ENCODE measurements at places on chromosomes 4 and X.

DNA sequence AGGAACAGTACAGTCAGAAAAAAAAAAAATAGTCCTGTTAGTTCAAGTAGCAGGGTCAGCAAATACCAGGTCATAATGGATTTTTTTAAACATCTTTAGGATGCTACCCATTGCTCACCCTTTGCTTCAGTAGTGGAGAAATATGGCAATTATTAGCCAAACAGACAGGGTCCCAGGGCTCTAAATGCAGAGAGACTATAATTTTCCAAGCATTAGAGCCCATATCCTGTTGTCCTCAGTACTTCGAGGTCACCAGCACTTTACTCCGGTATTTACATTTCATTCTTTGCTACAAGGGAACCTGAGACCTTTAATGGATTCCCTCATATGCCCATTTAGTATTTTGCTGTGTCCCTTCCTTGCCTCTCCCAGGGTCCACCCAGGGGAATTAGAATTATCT lies 1562.9 kb upstream of the TENM3 start:
- no peak for DNase-seq

DNA sequence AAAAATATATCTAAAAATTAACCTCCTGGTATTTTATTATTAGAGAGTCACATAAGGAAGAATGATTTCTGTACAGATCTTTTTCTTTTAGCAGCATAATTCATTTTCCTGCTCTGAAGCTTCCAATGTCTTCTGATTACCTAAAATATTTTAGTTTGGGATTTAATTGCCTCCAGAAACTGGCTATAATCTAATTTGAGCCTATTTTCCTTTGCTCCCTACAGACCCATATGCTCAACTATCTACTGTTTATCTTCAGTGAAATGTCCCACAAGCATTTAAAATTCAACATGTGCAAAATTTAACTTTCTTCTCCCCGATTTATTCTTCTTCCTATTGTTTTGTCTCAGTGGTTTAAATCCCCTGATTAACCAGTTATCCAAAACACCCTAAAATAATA lies 29.1 kb downstream of the NPY2R start:
- no peak for DNase-seq

GRCh38 chrX:28010875-28011274 lies 29.6 kb upstream of the DCAF8L1 start:
- DNase-seq = no peak

GRCh38 chr4:173293663-173294062 lies 40.5 kb downstream of the HMGB2 start:
- DNase-seq = no peak

- no peak for DNase-seq
Observed at GRCh38 chrX:13495232-13495631, 74.2 kb upstream of the EGFL6 start.

DNA sequence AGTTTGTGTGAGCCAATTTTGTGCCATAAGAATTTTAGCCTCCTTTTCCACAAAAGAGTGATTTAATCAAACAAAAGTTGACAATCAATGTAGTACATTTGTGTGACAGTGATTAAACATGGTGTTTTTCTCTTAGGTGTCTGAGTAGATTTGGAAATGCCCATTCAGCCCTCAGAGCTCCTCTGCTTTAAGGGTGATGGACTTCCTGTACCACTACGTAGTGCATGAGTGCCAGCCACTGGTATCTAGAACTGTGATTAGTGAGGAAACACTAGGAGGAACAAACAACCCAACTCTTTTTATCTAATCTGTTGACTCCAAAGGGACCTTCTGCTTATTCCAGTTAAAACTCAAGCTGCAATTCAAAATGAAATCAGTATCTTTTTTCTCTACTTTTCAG lies 151.7 kb downstream of the SNCA start:
- no peak for DNase-seq

DNA sequence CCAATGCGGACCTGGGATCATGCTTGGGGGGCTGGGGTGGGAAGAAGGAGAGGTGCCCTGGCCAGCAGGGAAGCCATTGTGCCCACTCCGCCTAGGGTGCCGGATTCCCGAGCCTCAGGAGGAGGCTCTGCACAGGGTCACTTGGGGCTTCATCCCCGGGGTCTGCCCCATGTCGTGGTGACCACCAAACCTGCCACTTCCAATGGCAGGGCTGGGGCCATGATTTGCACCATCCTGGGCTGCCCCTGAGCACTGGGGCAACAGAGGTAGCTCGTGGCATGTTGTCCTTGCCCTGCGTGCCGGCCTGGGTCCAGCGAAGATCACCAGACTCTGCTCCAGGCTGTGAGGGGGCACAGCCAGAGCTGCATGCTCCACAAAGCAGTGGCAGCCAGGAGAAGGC lies 71.4 kb upstream of the DCAF12L2 start:
- no peak for DNase-seq
